ENCODE measurements at places on chromosomes 3 and 15.

GRCh38 chr3:6654670-6655069, 206.2 kb upstream of the GRM7 start:
- no peak overlapping the region for H3K4me3 ChIP-seq
- no peak for DNase-seq
- H3K36me3 ChIP-seq: no peaks in the 10 kb centered on the region
- H3K27me3 ChIP-seq: no peaks in the 10 kb centered on the region

GRCh38 chr3:45826908-45827307, 15.0 kb downstream of the LZTFL1 start:
- H3K4me1 ChIP-seq: no peaks in the 10 kb centered on the region
- no peaks in the 10 kb centered on the region for H3K27me3 ChIP-seq
- no peak overlapping the region for H3K27ac ChIP-seq
- peaks cover 100% of the 10 kb centered on the region for H3K36me3 ChIP-seq
- DNase-seq: no peak

DNA sequence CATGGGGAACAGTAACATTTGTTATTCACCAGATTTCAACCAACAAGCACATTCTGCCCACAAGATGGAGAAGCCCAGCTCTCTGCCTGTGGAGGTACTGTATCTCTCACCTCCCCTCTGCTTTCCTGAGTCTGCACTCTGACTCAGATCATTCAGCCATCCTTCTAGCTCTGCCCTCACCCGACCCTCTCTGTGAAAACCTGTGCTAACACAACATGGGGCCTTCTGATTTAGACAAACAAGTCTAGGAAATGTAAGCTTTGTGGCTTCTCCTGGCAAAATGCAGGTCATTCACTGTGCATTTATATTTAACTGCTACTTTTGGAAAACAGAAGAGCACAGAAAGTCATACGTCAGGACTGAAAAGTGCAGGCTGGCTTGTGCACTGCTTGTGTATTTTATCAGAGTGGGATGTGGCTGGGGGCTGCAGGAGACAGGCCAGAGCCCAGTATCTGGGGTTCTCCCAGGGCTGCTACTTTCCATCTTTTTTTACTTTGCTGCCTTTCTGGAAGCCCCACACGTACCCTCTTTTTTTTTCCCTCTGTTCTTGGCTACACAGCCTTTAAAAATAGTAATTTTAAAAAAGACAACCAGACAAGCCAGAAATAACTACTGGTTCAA, 50.8 kb downstream of the SUSD5 start:
- no peaks in the 10 kb centered on the region for H3K4me1 ChIP-seq
- no peak overlapping the region for H3K4me3 ChIP-seq
- no peak overlapping the region for H3K27ac ChIP-seq
- no peak for DNase-seq

DNA sequence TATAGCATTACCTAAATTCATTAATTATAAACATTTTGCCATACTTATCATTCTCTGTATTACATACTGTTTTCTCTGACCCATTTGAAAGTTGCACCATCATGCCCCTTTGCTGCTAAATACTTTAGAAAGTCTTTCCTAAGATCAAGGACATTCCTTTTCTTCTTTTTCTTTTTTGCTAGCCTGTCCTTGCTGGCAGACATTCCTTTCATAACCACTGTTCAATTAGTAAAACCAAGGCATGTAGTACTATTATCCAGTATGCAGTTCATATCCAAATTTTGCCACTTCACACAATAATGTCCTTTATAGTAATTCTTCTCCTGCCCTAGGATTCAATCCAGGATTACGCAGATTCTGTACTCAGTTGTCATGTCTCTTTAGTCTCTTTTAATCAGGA, 321.0 kb upstream of the C2CD4B start:
- H3K27me3 ChIP-seq: no peaks in the 10 kb centered on the region
- no peaks in the 10 kb centered on the region for H3K4me1 ChIP-seq
- no peaks in the 10 kb centered on the region for H3K36me3 ChIP-seq
- H3K27ac ChIP-seq: no peak overlapping the region
- DNase-seq: no peak
- no peak overlapping the region for H3K4me3 ChIP-seq

Data from spleen (tissue), 13 donors.